ENCODE measurements at places on chromosomes 7 and 10.

DNA sequence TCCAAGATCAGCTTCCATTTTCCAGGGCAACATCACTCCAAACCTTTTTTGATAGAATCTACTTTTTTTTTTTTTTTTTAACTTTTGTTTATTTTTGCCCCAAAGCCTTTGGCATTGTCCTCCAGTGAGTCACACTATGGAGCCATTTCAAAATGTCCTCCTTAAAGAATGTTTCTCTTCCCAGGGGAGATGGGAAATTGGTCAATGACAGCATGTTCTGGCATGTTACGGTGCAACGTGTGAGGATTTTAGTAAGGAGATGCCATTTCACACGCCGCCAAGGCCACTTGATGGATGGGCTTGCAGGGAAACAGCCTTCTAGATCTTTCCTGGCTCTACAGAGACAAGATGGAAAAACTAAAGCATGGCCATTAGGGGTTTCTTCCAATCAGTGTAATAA, 30.7 kb upstream of the TRIL start:
- no peak for DNase-seq

GRCh38 chr7:13217768-13218167, 530.3 kb downstream of the ARL4A start:
- DNase-seq, result no peak

DNA sequence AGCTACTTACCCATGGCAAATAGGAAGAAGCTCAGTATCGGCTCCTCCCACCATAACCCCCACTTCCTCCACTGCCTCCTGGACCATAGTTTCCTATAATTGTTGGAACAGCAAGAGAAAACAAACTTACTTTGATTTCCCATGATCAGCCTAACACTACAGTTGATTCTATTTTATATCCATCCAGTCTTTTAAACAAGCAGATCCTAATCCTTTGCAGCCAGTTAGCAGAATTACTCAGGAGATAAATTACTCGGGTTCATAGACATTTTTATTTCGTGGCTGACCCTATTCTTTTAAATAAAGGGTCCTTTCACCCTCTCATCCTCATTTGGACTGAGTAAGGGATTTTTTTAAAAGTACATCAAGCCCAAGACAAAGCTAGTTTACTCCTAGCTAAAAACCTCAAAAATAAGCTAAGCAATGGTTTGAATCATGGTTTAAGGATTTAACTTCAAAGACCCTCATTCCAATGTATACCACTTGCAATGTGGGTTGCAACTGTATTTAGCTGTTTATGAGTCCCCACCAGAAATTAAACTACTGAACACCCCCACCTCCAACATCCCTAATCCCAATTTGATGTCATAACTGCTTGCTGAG, 8.0 kb downstream of the HNRNPA2B1 start:
- no peak for DNase-seq

GRCh38 chr7:23802720-23803397, 92.8 kb downstream of the STK31 start:
- DNase-seq, result no peak

DNA sequence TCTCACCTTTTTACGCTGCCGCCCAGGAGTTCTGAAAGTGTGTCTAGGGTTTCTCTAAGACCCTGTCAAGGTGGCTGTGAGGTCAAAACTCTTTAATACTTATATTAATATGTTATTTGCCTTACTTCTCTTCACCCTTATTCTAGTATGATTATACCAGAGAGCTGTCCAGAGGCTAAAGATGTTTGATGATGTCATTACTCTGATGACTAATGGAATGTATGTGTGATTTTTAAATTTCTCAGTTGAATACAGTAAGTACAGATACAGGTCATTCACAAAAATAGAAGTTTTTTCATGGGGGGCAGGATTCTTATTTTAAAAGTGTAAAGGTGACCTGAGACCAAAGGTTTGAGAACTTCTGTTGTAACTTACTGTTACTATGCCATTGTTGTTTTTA, 150.6 kb upstream of the FOXP2 start:
- no peak for DNase-seq

GRCh38 chr10:31083765-31084184, 52.1 kb upstream of the ZNF438 start:
- no peak for DNase-seq

GRCh38 chr7:3438352-3438751, 137.3 kb downstream of the SDK1 start:
- DNase-seq, result no peak

- no peak for DNase-seq
These were observed 6.9 kb downstream of the SRI start for GRCh38 chr7:88212918-88213317.

DNA sequence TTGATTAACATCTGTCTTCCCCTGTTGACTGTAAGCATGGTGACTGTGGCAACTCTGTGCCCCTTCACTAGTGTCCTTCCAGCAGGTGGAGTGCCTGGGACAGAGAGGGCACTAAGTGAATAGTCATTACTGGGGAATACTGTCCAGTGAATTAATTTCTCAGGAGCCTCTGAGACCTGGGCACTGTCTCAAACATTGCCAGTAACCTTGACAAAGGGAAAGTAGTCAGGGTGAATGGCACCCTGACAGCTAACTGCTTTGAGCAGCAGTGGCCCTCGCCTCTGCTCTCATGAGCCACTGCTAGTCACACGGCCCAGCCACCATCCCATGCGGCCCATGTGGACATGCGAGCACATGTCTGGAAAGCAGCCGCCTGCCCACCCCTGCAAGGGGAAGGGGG, 13.1 kb upstream of the GRB10 start:
- DNase-seq, result no peak

DNA sequence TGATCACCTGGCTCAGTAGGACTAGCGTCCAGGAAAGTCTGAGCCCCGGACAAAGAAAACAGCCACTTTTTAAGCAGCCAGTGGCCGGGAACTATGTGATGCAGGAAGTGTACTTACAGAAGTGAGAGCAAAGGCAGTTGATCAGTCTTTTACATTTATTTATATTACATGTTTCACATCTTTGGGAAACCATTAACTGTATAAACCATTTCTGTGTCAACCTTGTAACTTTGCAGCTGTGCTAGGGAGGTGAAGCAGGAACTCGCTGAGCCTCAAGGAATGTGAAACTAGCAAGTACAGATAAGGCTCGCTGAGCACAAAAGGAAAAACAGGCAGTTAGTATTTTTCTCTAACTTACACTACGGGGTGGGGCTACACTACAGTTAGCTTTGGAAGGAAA, 39.9 kb upstream of the HECW1 start:
- no peak for DNase-seq

DNA sequence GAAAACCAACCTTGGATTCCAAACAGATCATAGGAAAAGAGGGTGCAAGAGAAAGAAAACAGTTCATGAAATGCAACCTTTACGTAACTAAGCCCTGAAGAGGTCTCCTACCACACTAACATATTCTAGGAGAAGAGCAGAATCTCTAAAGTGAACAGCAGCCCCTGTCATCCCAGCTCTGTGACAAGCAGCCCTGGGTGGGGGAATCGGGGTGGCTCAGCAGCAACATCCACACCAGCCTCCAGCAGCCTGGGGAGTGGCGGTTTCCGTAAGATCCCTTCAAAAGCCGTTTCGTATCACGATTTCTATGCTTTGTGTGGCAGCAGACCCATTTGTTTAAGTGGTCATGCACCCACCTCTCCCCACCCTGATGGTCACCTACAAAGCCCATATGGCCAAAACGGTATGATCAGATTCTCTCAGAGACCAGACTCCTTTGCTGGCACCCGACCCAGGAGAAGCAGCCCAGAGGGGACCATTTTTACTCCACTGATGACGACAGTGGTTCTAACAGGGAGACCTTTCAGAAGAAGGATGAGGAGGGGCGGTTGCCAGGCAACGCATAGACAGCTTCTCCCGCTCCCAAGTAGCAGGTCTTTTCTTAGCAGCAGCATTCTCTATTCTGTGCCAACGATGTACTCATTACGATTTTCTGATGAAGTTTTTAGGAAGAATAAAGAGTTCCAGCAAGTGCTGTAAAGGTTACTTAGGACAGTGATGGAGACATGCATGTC, 300.6 kb downstream of the DNAJB6 start:
- DNase-seq, result no peak

DNA sequence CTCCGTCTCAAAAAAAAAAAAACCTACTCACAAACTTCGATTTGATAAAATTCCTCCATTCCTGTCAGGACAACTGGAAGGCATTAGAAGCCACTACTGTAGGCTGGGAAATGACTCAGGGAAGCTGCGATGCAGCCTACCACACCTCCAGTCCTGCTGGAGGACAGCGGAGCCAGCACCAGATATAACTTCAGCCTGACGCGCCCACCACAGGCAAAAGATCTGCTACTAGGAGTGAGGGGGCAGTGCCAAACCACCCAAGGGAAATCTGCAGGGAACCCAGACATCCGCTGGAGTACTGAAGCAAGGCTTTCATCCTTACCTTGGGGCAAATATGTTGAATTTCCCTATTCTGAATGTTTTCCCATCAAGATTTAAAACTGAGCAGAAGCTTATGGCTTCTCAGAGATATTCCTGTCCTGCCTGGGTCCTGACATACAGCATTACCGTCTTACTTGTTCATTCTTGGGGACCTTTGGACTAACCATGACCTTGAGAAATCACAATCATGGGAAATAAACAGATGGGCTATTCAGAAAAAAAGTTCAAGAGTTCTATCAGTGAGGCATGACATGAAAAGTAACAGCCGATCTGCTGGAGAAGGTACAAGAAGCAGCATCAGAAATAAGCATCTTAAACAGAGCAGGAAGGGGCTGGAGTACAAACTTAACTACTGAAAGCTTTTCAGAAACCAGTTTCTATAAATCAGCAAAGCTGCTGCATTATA, 20.4 kb downstream of the BCCIP start:
- no peak for DNase-seq

GRCh38 chr7:23210506-23210905, 28.7 kb downstream of the NUP42 start:
- no peak for DNase-seq

DNA sequence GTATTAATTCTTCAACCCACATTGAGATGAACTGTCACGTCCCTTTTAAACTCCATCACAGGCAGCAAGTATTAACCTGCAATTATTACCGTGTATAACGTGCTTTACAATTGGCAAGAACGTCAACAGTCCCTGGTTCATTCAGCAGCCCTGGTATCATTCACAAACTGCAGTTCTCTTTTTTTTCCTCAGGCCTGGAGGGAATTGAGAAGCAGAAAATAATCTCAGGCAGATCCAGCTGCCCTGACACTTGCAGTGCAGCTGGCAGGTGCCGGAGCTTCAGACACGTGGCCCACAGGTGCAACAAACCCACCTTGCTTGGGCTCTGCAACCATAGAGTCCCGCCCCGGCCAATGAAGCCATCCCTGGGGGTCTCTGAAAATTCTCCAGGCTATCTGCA, 137.3 kb downstream of the PLXNA4 start:
- DNase-seq, result no peak

- DNase-seq, result no peak
These were observed 79.5 kb downstream of the DIP2C start for GRCh38 chr10:609868-610545.

DNA sequence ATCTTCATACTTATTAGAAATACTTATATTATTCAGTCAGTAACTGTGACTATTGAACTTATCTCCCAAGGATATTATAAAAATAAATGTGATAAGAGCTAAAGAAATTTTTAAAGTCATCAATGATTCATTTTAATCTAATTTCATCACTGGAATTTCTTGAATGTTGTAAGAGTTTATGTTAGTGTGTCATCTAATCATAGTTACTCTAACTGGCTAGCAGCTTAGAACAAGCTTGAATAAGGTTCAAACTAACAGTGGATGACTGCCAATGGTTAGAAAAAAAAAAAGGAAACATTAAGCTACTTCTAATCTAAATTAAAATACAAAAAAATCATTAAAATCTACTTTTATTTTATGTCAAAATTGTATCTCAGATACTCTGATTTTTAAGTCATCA, 1066.3 kb downstream of the CNTNAP2 start:
- no peak for DNase-seq

GRCh38 chr7:53596230-53596629, 560.8 kb downstream of the POM121L12 start:
- DNase-seq, result no peak

DNA sequence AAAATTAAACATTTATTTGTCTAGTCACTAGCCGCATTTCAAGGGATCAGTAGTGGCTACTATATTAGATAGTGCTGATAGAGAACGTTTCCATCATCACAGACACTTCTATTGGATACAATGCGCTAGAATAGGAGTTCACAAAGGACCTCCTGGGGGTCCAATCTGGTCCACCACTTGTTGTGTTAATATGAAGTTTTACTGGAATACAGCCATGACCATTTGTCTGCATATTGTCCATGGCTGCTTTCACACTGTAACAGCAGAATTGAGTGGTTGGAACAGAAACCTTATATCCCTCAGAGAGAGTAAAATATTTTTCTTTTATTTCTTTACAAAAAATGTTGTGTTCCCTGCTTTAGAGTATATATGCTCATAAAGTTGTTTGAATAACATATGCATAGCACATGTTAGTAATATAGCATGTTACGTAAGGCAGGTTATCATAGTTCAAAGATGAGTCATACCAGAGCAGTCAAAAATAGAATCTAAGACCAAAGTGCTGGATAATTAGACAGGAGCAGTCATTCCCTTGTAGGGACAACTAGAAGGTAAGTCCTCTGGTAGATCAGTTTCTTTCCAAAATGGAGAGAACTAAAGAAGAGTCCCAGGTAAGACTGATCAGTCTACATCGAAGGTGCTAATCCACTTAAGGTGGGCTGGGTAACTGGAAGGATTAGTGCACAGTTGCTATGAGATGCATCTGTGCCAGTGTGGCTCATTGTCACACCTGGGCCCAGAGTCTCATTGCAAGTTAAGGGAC, 14.9 kb downstream of the BZW2 start:
- DNase-seq, result no peak

Measured in cortex of kidney (tissue), 1 donor.